Tongue (tissue), 3 donors: ENCODE measurements at places on chromosomes 2 and 18. TPM values are rescaled to one million over a fixed set of nuclear protein-coding genes. Genes with fewer than 3 reads are reported as not detected.

DNA sequence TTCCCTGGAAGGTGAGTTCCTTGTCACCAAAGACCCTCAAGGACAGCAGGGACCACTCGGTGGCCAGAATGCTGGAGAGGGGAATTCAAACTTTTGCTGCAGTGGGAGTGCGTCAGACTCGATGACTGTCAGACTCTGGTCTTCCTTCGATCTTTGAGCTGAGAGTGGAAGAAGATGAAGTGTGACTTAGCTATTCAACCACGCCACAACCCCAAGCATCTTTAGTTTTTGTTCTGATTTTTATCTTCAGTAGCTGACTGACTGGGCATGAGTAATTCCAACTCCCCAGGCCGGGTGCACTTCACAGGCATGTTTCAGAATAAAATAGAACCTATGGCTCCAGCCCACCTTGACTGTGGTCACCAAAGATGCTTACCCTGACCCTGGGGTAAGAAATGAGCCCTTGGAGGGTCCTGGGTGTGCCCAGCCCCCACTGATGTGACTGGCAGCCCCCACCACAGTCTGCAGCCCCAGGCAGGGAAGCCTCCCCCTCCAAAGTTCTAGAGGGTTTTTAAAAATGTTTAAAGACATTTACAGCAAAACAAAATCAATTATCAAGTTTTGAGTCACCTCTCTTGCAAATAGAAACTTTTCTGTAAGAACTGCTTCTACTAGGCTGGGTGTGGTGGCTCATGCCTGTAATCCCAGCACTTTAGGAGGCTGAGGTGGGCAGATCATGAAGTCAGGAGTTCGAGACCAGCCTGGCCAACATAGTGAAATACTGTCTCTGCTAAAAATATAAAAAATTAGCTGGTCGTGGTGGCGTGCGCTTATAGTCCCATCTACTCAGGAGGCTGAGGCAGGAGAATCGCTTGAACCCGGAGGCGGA, 24.9 kb upstream of the YWHAQ start:
- no peak for DNase-seq

- DNase-seq, result no peak
These were observed 352.6 kb downstream of the RBM43 start for GRCh38 chr2:150909090-150909489.

GRCh38 chr2:142588269-142588668, 289.2 kb upstream of the KYNU start:
- no peak for DNase-seq

The MRPL19 gene
- 56.8 TPM for total RNA-seq

The CPS1 gene
- total RNA-seq, result 2.8 TPM
